ENCODE measurements at places on chromosomes 4 and X. TPM values are rescaled to one million over a fixed set of nuclear protein-coding genes. Genes with fewer than 3 reads are reported as not detected.

Gene RBM3
- 392 TPM for total RNA-seq

Gene ARHGAP24
- total RNA-seq: 5.7 TPM

Gene ARSJ
- total RNA-seq: 7.2 TPM

Gene DCLK2
- total RNA-seq: 9.9 TPM

Gene BST1
- 17.1 TPM for total RNA-seq

Gene PJA1
- total RNA-seq: 14.2 TPM
